ENCODE measurements at places on chromosomes 1 and 21.

GRCh38 chr1:242468784-242469183 lies 55.7 kb downstream of the PLD5 start:
- no peak for DNase-seq

- DNase-seq: peak; percentile 85
Observed at GRCh38 chr1:116817582-116818064, 63.4 kb downstream of the CD2 start.

- DNase-seq: no peak
Observed at GRCh38 chr1:94071391-94071790, 49.6 kb downstream of the ABCA4 start.

DNA sequence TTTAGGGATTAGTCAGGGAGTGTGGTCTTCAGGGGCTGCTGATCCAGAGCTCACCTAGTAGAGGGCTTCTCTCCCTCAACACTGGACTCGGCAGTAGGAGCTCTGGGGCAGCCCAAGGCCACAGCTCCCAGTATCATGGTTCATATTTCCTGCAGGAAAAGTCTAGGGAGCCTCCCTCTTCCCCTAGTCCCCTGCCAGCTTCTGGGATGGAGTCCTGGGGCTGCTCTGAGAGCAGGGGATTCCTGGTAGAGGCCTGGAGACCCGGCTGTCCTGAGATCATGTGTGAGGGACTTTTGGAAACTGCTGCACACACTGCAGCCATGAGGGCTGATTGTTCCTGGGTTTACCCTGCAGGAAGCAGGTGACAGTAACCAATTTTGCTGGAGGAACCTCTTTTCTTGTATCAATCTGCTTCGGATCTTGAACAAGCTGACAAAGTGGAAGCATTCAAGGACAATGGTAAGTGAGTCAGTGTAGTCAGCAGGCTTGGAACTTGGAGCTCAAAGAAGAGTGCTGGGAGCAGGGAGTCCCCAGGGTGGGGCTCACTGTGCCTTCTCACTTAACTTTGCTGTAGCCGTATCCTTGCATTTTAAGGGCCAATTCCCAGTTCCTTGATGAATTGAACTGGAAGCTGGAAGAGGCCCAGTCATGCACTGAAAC lies 16.3 kb downstream of the STRIP1 start:
- DNase-seq: no peak

- no peak for DNase-seq
Observed at GRCh38 chr1:22158654-22159053, 15.8 kb upstream of the WNT4 start.

- no peak for DNase-seq
Observed at GRCh38 chr1:211901945-211902344, 71.4 kb upstream of the LPGAT1 start.

DNA sequence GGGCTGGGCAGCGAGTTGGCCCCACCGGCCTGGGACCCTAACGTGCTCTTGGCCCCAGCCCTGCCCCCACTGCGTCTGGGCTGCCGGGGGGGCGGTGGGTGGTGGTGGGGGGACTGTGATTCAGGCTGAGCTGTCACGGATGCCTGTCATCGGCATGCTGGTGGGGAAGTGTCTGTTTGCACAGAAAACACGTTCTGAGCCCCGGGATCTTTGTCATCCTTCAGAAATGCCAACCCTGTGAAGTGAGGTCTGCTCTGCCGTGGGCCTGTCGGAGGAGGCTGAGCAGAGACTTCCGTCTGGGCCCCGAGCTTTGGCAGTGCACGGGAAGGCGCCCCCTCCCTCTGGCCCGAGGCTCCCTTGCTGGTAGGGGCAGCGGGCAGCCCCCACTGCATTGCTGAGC lies 24.3 kb upstream of the PLCH2 start:
- no peak for DNase-seq

Data from CD8-positive, alpha-beta T cell (primary cell).